ENCODE measurements at places on chromosomes 5 and 9. TPM values are rescaled to one million over a fixed set of nuclear protein-coding genes. Genes with fewer than 3 reads are reported as not detected.

Gene SLC6A7
- total RNA-seq = not detected

Gene PCDHB10
- not detected for total RNA-seq

Gene FSD1L
- total RNA-seq = 3.9 TPM

Gene BASP1
- total RNA-seq = 0.16 TPM

Gene IL5
- not detected for total RNA-seq

Gene MARCHF11
- not detected for total RNA-seq

Gene PLAC8L1
- total RNA-seq = 0.88 TPM

Gene FOXI1
- not detected for total RNA-seq

Gene SLC34A1
- total RNA-seq = 0.07 TPM

Gene LCNL1
- not detected for total RNA-seq

Gene SRP19
- 40.7 TPM for total RNA-seq

Gene FAM163B
- total RNA-seq = not detected

Gene FAM153A
- total RNA-seq = 11.4 TPM

Gene TAS2R1
- not detected for total RNA-seq

Gene NR5A1
- not detected for total RNA-seq

Gene LRRC19
- not detected for total RNA-seq

Gene ZNF367
- total RNA-seq = 42.6 TPM

Gene RASEF
- not detected for total RNA-seq

Gene FAM221B
- not detected for total RNA-seq

Gene MCC
- 3.3 TPM for total RNA-seq

Gene FRMD3
- total RNA-seq = 0.64 TPM

Gene LRSAM1
- total RNA-seq = 24.4 TPM

Gene IFNB1
- 0.80 TPM for total RNA-seq

Gene KLHL9
- 14.6 TPM for total RNA-seq

Gene IRX4
- not detected for total RNA-seq

Gene SLC1A1
- total RNA-seq = not detected

Gene SLC27A6
- not detected for total RNA-seq

Gene UNC13B
- 5.0 TPM for total RNA-seq

Gene FBLL1
- not detected for total RNA-seq

Gene CXCL14
- not detected for total RNA-seq

Gene ZNF454
- not detected for total RNA-seq

Gene TNFSF8
- total RNA-seq = 11.0 TPM

Gene PCDHA6
- not detected for total RNA-seq

Gene FOXD4L4
- not detected for total RNA-seq

Gene SLC25A2
- total RNA-seq = 0.23 TPM

Gene OLFM1
- not detected for total RNA-seq

Gene ORM1
- total RNA-seq = not detected

Gene PCDH12
- 0.73 TPM for total RNA-seq

Gene SLCO4C1
- 0.07 TPM for total RNA-seq

Gene CCDC152
- 1.3 TPM for total RNA-seq

Gene SHC3
- total RNA-seq = not detected

Gene ABCA1
- 5.7 TPM for total RNA-seq

Gene EDIL3
- total RNA-seq = not detected

Gene CCL19
- total RNA-seq = not detected

Gene SLC46A2
- total RNA-seq = not detected

Gene ABCA2
- 17.8 TPM for total RNA-seq

Gene ARSI
- not detected for total RNA-seq

Gene PHF24
- total RNA-seq = 0.06 TPM

Gene RNF183
- not detected for total RNA-seq

Gene C5orf58
- total RNA-seq = not detected
